ENCODE measurements at places on chromosomes 3 and 15. TPM values are rescaled to one million over a fixed set of nuclear protein-coding genes. Genes with fewer than 3 reads are reported as not detected.
A peak's percentile ranks its signal among the peaks of the same experiment; 100 is the strongest.

Gene C3orf85
- not detected for total RNA-seq

Gene FANCD2OS
- total RNA-seq, result not detected

Gene PAQR9
- total RNA-seq, result 15.3 TPM

Gene VGLL3
- total RNA-seq, result 4.0 TPM

Gene RPL29
- total RNA-seq, result 621 TPM

Gene EPHA3
- total RNA-seq, result 3.5 TPM

Gene ZIC1
- total RNA-seq, result not detected

- peak; percentile 65 for DNase-seq
Observed at GRCh38 chr3:64548200-64548889, 139.5 kb downstream of the ADAMTS9 start.

- no peak for DNase-seq
Observed at GRCh38 chr3:191355406-191355805, 25.1 kb upstream of the UTS2B start.

DNA sequence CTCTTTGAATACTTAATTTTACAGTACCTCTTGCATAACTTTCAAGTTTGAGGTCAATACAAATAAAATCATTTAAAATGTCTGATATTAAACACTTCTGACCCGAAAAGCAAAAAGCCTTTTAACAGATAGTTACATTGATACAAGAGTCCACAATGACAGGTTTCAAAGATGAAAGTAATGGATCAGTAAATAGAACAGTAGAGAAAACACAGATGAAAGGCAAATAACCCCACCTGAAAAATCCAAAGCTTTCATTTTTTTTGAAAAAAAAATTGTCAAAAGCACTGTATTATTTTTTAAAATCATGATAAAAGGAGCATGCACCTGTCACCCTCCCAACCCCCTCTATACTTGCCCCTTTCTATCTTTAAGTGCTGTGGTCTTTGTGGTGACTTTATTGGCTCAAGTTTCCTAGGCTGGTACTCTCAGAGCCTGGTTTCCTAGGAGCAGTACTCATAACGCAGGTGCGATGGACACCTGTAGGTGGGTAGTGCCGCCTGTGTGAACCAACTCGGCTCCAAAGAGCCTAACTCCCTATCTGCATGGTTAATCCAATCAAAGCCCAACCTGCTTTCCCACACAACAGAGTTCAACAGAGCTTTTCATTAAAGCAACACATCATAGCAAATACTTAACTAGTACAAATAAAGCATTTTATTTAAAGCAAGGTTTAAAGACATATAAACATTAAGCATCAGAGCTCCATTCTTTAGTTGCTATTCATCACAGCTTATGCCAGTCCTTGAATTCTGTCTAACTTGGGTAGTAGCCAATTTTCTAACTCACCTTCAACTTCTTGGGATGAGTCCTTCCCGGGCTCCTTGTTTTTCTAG, 32.2 kb downstream of the LIPC start:
- no peak for DNase-seq

- no peak for DNase-seq
Observed at GRCh38 chr15:65828585-65828984, 36.5 kb upstream of the DENND4A start.

- DNase-seq, result no peak
Observed at GRCh38 chr3:40660554-40660953, 135.8 kb downstream of the ZNF621 start.

DNA sequence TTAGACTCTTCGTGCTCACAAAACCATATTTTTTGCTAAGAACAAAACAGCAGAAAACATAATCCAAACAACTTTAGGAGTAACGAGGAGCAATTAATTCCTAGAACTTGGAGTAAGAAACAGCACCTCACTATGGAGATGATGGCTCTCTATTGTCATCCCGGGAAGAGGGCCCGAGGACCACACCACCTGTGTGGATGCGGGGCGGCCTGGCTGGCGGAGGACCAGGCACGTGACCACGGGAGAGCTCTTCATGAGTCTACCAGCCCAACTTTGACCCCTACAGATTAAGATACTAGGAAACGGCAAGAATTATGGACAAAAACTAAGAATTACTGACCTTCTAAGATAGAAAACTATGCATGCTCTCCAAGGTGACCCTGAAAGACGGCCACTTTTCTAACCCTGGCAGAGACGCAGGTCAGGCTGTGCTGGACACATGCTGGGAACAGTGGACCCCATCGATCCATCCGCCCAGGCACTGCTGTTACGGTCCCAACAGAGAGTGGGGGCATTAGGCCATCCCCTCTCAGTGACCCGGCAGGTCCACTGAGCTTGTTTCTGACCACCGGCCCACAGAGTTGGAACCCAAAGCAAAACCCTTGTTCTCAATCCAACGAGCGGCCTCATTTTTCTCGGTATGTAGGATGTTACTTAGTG, 13.1 kb upstream of the OCA2 start:
- DNase-seq, result no peak

DNA sequence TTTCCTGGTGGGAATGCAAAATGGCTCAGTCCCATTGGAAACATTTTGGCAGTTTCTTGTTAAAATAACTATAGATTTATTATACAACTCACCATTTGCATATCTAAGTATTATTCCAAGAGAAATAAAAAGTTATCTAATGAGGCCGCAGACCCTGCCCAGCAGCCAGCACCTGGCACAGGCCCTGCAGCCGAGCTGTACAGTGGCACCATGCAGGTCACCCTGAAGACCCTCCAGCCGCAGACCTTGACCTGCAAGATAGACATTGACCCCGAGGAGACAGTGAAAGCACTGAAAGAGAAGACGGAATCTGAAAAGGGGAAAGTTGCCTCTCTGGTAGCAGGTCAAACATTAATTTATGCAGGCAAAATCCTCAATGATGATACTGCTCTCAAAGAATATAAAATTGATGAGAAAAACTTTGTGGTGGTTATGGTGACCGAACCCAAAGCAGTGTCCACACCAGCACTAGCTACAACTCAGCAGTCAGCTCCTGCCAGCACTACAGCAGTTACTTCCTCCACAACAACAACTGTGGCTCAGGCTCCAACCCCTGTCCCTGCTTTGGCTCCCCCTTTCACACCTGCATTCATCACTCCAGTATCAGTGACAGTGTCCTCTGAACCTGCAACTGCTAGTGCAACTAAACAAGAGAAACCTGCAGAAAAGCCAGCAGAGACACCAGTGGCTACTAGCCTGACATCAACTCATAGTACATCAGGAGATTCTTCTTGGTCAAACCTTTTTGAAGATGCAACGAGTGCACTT, 113.5 kb upstream of the SATB1 start:
- DNase-seq, result no peak

DNA sequence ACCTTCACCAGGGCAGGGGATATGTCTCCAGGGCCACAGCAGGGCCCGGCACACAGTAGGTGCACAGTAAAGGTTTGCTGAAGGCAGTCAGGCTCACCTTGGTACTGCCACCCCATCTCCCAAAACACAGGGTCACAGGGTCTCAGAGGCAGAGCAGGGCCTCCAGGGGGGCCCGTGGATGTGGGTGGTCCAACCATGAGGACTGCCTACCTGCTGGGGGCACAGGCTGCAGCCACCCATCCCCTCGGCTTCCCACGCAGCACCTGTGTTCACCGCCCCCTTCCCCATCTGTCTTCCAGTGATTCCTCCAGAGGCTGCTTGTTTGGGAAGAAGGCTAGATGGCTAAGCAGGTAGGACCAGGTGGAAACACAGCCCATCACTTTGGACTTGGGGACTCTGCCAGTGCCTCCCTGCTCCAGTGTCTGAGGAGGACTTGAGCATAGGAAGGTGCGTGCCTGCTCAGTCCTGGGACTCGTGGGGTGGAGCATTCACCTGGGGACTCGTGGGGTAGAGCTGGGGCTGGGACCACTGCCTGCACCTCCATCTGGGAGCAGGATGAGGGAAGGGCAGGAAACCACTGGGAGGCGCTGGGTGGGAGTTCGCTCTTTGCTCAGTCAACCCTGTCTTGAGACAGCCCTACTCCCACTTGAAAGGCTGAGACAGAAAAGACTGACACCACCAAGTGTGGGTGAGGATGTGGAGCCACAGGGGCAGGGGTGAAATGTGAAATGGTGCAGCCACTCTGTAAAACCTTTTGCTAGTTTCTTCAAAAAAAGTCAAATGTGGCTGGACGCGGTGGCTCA, 18.8 kb upstream of the PLXND1 start:
- DNase-seq, result peak; percentile 23

- peak; percentile 16 for DNase-seq
Observed at GRCh38 chr3:65811086-65811761, 227.5 kb downstream of the MAGI1 start.

DNA sequence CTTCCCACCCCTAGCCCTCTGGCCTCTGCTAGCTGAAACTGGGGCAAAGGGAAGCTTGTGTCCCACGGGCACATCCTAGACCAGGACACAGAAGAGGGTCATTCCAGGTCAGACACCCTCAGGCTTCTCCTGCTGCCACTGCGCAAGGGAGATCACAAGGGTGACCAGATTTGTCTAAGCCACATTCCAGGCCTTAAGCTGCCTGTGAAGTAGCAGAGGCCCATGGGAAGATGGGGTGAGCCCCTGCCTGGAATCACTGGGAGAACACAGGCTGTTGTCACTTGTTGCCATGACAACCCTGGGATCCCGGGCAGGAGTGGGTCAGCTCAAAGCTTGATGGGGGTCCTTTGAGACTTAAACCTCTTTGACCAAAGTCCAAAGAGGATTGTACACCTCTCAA, 10.8 kb downstream of the STRA6 start:
- DNase-seq, result no peak

DNA sequence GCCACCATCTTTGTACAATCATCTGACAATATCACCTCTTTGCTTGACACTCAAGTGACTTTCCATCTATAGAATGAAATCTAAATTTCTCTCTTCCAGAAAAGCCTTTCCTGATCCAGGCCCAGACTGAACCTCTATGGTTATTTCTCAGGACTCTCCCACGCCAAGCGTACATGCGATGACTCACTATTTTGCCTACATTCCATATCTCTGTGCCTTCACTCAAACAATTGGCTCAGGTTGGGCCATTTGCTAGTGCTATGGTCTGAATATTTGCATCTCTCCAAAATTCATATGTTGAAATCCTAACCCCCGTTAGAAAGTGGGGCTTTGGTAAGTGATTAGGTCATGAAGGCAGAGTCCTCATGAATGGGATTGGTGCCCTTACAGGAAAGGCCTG, 43.9 kb downstream of the ST3GAL6 start:
- no peak for DNase-seq

DNA sequence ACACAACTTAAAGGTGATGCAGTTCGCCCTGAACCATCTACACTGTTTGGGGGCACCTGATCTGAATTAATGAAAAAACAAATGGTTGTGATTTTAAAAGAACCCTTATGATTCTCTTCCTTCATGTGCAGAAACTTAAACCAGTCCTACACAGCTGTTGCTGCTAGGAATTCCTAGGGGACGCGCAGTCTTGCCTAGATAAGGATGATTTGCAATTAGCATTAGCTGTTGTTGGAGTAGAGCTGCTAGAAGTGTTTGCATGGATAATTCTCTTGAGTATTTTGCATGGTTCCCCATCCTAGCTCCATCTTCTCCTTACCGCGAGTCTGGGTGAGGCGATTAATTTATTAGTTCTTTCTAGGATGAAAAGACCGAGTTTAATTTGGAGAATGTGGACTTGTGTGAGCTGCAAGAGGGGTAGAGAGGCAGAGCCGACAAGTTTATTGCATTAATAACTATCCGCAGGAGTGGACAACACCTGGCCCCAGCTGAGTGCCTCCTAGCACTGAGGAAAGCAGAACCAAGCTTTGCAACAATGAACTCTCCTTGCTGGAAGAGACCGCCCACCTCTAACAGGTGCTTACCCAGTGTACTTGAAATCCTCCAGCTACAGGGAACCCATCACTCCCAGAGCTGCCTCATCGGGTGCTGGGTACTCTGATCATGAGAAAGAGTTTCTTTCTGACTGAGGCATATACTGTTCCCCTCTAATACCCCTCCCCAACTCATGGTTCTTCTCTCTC, 75.0 kb upstream of the WNT7A start:
- no peak for DNase-seq

Data from left ventricle myocardium inferior (tissue), 1 donor.